ENCODE measurements at places on chromosomes 7 and 10.
A peak's percentile ranks its signal among the peaks of the same experiment; 100 is the strongest.

GRCh38 chr7:112160130-112160770 is 45.9 kb downstream of the DOCK4 start:
- DNase-seq = no peak

DNA sequence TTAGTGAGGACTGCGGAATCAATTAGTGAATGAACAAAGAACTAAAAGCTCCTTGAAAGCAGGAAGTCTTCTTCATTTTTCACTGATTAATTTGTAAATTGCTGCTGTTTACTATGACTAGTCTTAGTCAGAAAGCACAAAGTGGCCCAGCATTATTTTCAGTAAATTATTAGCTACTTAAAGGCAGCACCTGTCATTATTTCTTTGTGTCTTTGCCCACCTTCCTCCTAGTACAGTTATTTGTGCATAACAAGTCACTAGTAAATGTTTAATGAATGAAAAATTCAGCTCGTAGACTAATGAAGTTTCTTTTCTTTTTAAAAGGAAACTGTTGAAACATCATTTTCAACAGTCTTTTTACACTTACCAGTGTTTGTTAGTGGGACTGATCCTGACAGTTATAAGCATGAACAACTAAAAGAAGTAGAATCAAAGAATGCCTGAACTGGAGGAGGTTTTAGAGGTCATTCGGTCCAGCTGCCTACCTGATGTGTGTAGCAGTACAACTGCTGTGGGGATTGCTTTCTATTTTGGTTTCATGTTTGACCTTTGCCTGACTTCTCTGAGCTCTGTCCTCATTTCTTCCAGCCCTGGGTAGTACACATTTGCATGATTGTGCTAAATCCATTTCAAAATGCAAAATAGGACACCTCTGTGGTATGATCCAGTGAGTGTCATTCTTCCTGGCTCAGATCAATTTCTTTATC is 140.0 kb upstream of the PHYHIPL start:
- DNase-seq = no peak

DNA sequence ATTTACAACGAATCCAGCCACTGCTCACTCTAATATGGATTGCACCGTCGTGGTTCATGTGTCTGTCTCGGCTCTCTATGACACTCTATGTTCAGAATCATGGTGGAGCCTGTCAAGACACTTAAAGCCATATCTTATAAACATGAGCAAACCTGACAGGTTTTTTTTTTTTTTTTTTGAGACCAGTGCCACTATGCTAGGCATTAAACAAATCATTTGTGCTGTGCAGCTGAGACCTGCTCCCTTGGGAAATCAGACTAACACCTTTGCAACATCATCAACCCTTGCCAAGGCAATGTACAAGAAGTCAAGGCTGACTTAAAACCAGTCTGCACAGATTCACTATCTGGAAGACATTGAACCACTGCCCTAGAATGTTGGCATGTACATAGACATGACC is 181.2 kb upstream of the ANK3 start:
- no peak for DNase-seq

- no peak for DNase-seq
These were observed 42.6 kb downstream of the ZNF503 start for GRCh38 chr10:75358835-75359421.

- DNase-seq = no peak
These were observed 303.5 kb downstream of the NEBL start for GRCh38 chr10:20593649-20594048.

DNA sequence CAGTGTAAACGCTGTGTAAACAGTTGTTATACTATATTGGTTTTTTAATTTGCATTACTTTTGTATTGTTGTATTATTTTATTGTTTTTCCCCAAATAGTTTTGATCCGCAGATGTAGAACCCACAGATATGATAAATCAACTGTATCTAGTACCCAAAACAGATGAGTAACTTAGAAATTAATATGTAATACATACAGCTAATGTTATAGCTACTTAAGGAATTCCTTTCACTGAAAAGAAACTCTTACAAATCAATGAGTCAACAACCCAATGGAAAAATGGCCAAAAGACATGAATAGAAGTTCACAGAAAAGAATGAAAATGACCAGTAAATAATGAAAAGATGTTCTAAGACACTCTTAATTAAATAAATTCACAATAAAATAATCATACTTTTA is 32.3 kb upstream of the ARL4A start:
- no peak for DNase-seq

DNA sequence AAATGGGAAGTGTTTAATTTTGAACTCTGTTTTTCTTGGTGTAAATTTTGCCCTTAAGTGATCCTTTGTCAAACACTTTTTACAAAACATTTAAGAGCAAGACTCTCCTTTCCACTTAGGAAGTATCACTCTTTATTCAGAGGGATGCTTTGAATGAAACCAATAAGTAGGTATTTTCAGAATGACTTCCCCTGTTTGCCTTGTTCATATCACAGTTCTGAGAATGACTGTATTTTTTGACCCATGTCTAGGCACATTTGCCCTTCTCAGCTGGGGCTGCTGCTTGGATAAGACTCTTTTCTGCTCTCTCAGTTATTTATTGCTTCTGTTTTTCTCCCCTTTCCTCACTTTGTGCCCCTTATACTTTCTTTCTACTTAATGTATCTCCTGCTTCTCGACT is 98.2 kb downstream of the CCNY start:
- no peak for DNase-seq

- DNase-seq = no peak
These were observed 3.7 kb downstream of the MRPL32 start for GRCh38 chr7:42935861-42936260.

DNA sequence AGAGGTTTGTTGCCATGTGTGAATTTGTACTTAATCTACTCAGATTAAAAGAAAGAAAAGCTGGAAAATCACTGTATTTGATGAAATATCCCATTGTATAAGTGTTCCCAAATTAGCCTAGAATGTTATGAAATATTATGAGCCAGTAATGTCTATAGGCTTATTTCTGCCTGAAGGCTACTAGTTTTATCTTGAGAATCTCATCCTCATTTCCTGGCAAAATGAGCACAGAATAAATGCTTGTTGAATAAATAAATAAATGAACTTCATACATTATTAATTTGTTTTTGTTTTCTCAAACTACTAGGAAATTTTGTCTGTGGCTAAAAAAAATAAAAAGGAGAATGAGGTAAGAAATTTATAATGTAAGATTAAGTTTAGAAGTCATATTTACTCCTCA is 25.5 kb downstream of the HELLS start:
- DNase-seq = no peak

DNA sequence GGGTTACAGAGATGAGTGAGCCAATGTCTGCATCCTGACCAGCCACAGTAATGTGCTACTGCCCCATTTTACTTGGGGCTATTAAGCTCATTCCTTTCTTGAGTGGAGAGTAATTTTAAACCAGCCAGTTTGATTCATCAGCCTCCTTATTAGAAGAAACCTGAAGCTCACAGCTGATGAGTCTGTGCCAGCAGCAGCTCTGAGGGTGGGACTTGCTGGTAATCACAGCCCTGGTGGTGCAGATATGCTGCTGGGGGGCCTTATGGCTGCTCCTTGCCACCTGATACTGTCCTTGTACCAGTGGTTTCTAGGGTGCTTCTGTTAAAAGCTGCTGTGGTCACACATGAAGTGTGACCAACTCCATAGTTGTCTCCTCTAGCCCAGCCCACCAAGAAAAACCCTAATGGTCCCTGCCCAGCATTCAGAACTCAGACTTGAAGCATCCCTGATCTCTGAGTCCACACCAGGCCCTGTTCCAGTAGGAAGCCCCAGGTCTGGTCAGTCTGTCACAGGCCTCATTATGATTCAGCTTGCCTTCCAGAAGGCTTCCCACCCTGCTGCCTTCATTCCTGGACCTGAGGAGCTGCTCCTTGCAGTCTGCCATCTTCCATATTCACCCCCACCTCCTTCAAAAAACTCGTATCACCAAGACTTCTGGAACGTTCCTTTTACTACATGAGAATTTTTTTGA is 28.9 kb upstream of the RBM20 start:
- DNase-seq = no peak

DNA sequence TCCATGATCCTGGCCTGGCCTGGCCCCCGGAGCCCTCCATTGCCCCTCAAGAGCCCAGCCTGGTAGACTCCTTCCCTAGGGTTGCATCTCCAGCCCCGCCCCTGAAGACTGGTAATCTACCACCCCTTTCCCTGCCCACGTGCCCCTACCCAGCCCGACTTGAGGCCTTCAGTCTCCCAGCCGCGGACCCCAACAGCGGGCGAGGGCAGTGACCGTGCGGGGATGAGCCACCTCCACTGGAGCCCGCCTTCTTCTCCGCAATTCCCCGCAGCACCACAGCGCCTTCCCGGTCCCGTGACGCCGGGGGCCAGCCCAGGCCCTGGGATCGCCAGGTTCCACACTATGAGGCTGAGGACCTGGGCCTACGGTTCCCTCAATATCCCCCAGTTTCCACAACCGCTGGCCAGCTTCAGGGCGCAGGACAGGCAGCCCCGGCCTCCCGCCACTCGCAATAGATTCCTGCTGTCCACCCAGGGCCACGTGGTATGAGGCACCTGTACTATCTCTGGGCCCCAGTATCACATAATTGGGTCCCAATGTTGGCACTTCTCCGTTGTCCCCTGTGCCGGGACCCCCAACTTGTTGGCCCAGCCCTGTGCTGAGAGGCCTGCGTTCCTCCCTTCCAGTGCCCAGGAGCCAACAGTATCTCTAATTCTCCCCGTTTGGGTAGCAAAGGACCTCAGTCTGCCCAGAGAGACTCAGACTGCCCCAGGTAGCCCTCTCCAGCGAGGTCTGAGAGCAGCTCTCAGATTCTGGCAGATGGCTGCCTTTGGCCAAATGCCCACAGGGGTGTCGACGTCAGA is 1.1 kb upstream of the GPRIN2 start:
- DNase-seq = peak; percentile 19

- DNase-seq = no peak
These were observed 359.6 kb downstream of the ARL4A start for GRCh38 chr7:13047061-13047460.

- DNase-seq = no peak
These were observed 263.8 kb upstream of the GRB10 start for GRCh38 chr7:51046482-51046881.

DNA sequence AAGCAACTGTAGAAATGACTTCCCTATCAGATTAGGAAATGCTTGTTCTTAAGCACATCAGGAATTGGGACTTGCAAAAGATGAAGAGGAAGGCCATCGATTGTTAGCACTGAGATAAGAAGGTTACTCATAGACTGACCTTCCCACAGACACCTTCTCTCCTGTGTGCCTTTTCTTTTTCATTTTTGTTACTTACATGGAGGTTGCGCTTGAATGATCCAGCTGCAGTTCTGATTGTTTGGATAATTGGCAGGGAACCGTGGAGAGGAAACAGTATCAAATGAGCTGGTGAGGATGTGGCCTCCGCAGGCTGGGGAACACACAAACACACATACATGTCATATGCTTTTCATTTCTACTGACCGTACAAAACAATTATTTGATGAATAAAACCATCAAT is 134.9 kb upstream of the RSU1 start:
- DNase-seq = no peak

- DNase-seq = no peak
These were observed 385 bp downstream of the IGF2BP3 start for GRCh38 chr7:23469961-23470250.

DNA sequence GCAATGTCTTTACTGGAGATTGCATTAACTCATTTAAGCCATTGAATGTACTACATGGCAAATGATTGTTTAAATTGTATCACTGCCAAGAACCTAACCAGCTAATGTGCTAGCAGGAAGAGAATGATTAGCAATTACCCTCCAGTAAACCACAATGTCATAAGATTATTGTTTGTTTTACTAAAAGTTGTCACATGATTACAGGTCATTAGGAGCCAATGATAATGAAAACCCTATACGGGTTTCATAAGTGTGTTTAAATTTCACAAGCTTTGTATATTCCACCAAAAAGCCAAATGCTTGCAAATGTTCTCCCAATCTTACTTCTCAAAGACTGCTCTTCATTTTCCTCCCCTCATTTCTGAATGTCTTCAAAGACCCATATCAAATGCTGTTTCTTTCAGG is 76.5 kb upstream of the PPP1R3C start:
- DNase-seq = no peak

DNA sequence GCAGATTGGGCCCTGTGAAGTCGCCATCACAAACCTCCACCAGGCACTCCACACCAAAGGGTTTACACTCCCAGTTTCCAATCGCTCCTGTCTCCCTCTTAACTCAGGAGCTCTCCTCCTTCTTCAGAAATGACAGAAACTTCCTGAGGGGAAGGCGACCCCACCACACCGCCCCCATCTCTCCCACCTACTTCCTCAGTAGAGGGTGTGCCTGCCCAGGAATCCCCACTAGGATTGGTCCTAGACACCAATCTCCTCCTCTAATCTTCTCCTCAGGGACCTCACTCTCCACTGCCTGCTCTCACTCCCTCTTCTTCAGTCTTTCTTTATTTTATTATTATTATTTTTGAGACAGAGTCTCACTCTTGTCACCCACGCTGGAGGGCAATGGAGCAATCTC is 5.9 kb upstream of the INSIG1 start:
- DNase-seq = no peak

DNA sequence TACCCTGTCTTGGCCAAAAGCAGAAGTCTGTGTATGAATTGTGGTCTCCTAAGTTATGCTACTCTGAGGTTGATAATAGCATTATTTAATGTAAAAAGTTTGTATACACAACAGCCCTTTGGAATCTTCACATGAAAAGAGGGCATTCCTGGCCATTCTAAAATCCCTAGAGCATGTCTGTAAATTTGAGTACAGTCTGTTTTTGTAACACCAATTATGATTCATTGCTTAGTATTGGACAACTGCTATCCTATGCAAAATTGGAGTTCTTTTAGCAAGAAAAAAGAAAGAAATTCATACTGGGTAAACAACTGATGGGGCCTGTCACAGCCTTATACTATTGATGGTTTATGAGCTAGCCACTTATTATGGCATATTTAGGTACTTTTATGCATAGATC is 10.2 kb downstream of the CUTC start:
- no peak for DNase-seq

DNA sequence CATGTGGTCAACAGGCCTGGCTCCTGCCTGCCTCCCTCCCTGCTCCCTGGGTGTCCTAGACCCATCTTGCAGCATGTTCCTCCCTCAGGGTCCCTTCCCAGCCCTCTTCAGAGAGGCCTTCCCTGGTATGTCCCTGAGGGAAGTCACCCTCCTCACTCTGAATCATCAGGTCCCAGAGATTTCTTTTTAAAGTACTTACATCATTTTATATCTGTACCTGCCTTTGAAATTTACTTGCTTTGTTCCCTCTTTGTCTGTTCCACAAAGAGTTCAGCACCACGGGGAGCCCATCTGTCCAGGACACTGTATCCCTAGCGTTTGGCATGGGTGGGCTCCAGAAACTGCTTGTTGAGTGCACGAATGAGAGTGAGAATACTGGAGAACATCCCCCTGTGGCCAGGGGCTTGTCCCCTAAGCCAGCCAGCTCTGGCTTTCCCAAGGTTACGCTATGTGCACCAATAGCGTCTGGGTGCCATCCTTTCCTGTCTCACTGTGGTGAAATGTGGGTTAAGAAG is 50.6 kb upstream of the IGFBP3 start:
- DNase-seq = no peak

All from progenitor cell of endocrine pancreas (in vitro differentiated cells).